Caco-2 (cell line): ENCODE measurements at places on chromosomes 2 and 18.

DNA sequence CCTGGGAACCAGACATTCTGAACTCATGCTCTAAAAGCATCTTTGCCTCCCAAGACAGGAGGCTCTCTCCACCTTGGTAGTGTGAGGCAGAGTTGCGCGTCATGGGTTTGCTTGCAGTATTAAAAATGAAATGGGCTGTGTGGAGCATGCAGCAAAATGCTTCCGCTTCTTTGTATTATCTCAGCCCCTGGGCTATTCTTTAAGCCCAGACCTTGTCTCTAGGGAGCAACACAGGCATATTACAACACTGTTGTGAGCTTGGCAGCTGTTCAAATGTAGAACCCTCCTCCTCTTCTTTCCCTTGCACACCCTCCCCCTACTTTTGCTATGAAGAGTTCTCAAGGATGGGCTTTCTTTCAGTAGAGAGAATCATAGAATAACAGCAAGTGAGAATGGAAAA, 185.1 kb upstream of the LHCGR start:
- H3K27me3 ChIP-seq, result no peaks in the 10 kb centered on the region; the same call in none of the 2 replicates
- no peak overlapping the region for H3K4me3 ChIP-seq
- no peaks in the 10 kb centered on the region for H3K36me3 ChIP-seq
- H3K4me1 ChIP-seq, result no peaks in the 10 kb centered on the region
- H3K27ac ChIP-seq, result no peak overlapping the region
- DNase-seq, result no peak

DNA sequence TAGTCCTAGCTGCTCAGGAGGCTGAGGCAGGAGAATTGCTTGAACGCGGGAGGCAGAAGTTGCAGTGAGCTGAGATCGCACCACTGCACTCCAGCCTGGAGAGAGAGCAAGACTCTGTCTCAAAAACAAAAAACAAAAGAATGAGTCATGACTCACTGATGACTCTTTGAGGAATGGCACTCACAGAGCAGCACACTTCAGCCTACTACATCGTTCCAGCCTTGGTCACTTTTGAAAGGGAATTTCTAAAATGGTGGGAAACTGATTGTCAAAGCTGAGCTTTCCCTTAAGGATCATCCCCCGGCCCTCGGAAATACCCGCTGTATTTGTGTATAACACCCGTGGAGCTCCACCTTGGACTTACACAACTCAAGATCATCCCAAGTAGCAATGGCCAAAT, 217.3 kb upstream of the HS6ST1 start:
- no peaks in the 10 kb centered on the region for H3K36me3 ChIP-seq
- no peak overlapping the region for H3K27ac ChIP-seq
- no peaks in the 10 kb centered on the region for H3K27me3 ChIP-seq
- no peak overlapping the region for H3K4me3 ChIP-seq
- H3K4me1 ChIP-seq, result no peaks in the 10 kb centered on the region

GRCh38 chr2:8252997-8253694, 428.7 kb upstream of the ID2 start:
- H3K27me3 ChIP-seq, result no peaks in the 10 kb centered on the region
- no peak for DNase-seq
- peaks cover 8% of the 10 kb centered on the region; the same call in 1 of the 2 replicates for H3K4me1 ChIP-seq
- no peak overlapping the region for H3K4me3 ChIP-seq
- H3K36me3 ChIP-seq, result no peaks in the 10 kb centered on the region
- H3K27ac ChIP-seq, result no peak overlapping the region

GRCh38 chr2:72094701-72095100, 53.0 kb downstream of the CYP26B1 start:
- H3K27ac ChIP-seq, result no peak overlapping the region
- H3K4me1 ChIP-seq, result 0 out of 2 replicates have a peak, but pooled peaks cover 3% of the 10 kb centered on the region
- H3K27me3 ChIP-seq, result no peaks in the 10 kb centered on the region; the same call in 1 of the 2 replicates
- H3K36me3 ChIP-seq, result no peaks in the 10 kb centered on the region
- no peak for DNase-seq
- no peak overlapping the region for H3K4me3 ChIP-seq

DNA sequence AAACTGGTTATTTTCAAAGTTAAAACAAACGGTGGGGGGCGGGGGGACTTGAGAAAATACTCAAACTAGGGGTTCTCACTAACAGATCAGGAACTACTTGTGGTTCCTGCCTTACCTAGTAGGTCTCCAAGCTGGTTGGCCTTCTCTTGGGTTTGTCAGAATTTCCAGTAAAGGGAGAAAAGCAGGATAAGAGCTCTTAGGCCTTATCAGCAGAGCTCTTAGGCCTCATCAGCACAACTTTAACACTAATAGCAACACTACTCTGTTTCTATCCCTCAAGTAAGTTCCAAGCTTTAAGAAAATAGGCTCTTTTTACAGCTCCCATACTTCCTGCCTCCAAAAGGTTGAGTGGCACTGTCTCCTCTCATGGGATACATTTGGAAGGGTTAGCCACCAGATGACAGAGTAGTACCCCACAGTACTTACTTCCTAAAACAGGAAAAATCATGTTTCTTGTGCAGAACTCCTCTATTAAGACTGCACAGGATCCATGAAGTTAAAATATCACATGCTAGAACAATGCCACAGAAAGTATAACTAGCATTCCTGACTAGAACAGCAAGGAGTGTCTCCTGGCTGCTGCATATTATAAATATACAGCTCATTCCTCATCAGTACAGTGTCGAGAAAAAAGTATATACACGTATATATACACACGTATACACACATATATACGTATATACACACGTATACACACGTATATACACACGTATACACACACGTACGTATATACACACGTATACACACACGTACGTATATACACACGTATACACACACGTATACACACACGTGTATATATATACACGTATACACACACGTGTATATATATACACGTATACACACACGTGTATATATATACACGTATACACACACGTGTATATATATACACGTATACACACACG, 6.1 kb downstream of the FBXO11 start:
- no peaks in the 10 kb centered on the region for H3K36me3 ChIP-seq
- no peak overlapping the region for H3K4me3 ChIP-seq
- no peak for DNase-seq
- no peaks in the 10 kb centered on the region for H3K27me3 ChIP-seq
- H3K4me1 ChIP-seq, result peaks cover 8% of the 10 kb centered on the region

GRCh38 chr2:190435031-190435670, 27.0 kb downstream of the MFSD6 start:
- no peaks in the 10 kb centered on the region for H3K36me3 ChIP-seq
- no peak overlapping the region for H3K27ac ChIP-seq
- no peaks in the 10 kb centered on the region for H3K4me1 ChIP-seq
- no peaks in the 10 kb centered on the region for H3K27me3 ChIP-seq
- no peak for DNase-seq
- no peak overlapping the region for H3K4me3 ChIP-seq
